ENCODE measurements at places on chromosomes 16 and 17.

DNA sequence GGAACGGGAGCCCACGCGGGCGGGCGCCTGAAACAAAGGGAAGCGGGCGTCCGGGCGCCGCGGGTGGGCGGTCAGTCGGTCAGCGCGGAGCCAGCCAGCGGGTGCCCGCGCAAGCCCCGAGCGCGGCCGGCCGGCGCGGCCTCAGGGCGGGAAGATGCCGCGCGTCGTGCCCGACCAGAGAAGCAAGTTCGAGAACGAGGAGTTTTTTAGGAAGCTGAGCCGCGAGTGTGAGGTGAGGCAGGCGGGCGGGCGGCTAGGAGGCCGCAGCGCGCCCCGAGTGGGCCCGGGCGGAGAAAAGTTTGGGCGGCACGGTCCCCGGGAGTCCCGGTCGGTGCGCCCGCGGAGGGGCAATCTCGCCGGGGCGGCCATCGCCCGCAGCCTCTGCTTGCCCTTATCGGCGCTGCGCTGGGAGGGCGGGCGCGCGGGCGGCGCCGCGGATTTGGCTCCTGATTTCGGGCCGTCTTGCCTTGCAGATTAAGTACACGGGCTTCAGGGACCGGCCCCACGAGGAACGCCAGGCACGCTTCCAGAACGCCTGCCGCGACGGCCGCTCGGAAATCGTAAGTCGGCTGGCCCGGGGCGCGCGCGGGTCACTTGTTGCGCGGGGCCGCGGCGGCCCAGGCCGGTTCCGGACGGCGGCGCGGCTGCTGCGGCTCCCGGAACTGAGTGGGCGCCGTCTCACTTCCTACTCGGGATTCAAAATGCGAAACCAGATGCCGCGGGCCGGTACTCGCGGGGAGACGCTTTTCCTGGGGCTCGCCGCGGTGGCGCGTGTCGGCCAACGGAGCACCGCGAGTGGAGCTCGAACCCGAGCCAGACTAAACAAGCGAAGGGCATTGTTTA is 526 bp downstream of the CBFB start:
- peak; percentile 62 for DNase-seq

DNA sequence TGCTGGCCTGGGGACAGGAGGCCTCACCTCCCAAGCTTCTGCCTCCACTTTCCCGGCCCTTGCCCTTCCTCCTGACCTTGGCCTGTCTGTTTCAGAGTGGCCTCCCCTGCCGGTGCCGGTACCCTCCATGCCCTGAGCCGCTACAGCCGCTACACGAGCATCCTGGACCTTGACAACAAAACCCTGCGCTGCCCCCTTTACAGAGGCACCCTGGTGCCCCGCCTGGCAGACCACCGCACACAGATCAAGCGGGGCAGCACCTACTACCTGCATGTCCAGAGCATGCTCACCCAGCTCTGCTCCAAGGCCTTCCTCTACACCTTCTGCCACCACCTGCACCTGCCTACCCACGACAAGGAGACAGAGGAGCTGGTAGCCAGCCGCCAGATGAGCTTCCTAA is 7.4 kb downstream of the SMCR8 start:
- DNase-seq, result no peak

DNA sequence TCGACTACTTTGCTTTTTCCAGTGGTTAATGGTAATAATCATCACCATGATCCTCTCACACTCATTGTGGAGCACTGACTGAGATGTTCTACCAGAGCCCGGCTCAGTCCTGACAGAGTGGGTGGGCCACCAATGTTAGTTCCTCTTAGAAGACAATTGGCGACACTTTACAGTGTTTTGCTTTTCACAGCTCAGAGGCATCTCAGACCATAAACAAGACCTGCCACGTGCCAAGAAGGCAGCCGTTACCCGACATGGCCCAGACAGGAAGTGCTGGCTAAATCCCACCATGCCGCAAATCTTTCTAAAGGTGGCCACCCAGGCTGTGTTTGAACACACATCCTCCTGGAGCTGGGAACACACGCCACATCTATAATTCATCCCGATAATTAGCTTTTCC is 103.7 kb downstream of the XYLT1 start:
- DNase-seq, result no peak

DNA sequence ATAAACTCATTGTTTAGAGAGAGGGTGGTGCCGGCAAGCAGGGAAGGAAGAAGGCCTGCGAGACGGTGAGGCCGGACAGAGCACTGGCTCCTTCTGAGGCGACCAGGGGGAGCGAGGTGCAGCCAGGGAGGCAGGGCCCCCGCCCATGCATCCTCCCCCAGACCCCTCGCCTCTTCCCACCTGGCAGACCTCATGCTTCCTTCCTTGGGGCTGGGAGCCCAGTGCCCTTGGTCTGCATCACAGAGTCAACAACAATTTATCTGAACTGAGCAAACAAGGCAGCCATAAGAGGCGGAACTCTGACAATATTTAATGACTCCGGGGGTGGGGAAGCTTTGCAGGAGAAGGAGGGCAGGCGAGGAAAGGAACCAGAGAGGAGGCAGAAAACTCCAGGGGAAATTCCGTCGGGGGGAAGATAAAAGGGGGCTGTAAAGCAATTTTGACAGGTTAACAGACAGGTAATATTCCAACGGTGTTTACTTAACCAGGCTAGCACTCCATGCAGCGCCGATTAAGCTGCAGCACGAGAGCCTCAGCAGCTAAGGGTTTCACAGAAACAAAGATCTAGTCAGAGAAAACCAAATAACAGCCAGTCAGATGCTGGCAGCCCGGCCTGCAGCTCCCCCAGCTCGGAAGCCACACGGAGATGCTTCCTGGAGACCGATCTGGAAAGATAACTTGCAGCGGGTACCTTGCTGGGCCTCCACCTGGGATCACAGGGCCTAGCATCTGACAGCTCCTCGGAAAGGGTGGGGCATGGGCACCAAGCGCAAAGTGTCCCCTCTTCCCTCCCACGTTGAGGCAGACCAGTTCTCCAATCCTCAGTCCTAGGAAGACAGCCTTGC is 398.2 kb downstream of the SOX9 start:
- DNase-seq, result no peak

DNA sequence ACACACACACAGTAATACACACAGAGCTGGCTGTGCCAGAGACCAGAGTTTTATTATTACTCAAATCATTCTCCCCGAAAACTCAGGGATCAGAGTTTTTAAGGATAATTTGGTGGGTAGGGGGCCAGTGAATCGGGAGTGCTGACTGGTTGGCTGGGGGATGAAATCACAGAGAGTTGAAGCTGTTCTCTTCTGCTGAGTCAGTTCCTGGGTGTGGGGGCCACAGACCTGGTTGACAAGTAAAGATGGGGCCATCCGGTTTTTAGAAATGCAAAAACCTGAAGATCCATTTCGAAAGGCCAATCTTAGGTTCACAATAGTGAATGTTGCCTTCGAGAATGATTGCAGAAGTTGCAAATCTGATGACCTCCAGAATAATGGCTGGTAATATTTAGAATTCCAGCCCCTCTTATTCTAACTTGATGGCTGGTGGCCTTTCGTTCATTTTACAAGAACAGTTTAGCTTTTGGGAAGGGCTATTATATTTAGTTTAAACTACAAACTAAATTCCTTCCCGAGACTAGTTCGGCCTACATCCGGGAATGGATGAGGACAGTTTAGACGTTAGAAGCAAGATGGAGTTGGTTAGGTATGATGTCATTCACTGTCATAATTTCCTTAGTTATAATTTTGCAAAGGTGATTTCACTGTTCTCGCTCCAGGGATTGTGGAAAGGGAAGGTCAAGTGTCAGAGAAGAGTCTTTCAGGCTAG is 123.2 kb downstream of the KCNJ18 start:
- DNase-seq, result no peak

DNA sequence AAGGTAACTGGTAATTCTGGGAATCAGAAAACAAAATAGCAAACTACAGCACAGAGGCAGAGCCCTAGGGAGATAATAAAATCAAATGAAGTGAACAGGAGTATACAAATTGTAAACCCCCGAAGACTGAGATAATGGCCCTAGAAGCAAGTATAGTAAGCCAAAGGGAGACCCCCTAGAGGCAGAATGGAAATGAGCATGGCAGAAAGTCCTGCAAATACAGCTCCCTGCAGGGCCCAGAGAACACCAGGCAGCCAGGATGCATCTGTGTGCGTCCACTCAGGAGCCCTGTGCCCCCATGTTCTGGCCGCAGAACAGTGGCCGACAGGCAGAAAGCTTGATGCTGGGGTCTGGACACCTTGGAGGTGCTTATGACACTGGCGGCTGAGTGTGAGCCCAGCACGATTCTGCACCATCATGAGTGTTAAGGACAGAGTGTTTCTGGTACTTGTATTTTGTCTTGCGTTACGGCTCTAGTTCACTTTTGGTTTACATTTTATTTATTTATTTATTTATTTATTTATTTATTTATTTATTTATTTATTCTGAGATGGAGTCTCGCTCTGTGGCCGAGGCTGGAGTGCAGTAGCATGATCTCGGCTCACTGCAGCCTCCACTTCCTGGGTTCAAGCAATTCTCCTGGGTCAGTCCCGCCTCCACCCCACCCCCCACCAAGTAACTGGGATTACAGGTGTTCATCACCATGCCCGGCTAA is 48.7 kb downstream of the RGS9 start:
- no peak for DNase-seq

- DNase-seq, result no peak
Measured at GRCh38 chr16:82633964-82634600, 7.3 kb downstream of the CDH13 start.

GRCh38 chr17:11023639-11024479 is 186.0 kb upstream of the PIRT start:
- no peak for DNase-seq

Data from activated CD8-positive, alpha-beta memory T cell treated with anti-CD3 and anti-CD28 coated beads, Interleukin-2, amount 50 U/mL, for 4 hours (primary cell).